ENCODE measurements at places on chromosomes 3 and 15.

- DNase-seq, result no peak
Measured at GRCh38 chr15:35306361-35306981, 221.4 kb upstream of the NANOGP8 start.

- DNase-seq, result no peak
Measured at GRCh38 chr15:40290545-40290917, 7.7 kb upstream of the ANKRD63 start.

DNA sequence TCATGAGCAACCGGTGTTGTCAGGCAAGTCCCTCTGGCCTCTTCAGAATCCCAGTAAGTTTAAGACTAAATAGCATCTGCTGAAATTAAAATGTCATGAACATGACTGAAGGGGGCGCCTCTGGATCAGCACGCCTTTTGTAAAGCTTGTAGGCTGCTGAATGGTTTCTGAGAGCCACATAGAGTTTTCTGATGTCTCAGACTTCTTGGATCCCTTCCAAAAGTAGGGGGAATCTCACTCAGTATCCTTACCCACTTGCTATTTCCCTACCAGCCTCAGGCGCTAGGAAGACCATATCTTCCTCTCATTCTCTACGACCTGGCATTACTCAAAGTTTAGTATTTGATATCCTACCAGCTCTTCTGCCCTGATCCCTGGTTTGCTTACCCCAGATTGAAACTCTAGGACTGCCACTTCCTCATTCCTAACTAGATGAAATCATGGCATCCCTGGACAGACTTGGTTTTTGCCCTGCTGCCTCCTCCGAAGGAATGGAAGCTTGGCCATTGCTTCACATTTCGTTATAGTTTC, 62.7 kb upstream of the CD47 start:
- DNase-seq, result peak; percentile 32

DNA sequence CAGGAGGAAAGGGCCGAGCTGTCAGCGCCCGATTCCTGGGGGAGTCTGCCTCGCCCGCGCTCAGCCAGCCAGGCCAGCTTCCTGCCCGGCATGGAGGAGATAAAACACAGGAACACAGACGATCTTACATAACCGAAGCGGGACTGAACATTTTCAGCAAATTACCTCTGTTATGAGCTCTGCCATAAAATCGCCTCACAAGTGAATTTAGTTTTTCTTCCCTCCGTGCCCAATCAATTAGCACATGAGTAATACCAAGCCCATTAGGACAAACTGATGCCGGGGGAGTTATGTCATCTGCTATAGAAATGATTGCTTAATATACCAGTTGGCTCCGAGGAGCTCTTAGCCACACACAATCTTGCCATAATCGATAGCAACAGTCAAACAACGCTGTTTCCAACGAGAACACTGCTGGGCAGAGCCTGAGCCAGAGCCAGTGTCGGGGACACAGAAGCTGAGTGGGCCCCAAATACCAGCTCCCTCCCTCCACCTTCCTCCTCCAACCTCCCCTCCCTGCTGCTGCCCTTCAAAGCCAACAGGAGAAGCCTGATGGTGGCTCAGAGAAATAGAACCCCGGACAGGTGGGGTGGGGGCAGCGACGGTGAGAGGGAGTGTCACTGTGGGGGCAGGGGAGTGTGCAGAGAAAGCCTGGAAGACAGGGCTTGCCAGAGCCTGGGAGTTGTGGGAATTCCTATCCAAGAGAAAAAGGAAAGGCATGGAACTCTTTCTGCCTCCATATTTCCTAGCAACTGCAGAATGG, 279.4 kb upstream of the TLE3 start:
- no peak for DNase-seq

GRCh38 chr3:20141316-20141715, 44.7 kb downstream of the SGO1 start:
- no peak for DNase-seq

DNA sequence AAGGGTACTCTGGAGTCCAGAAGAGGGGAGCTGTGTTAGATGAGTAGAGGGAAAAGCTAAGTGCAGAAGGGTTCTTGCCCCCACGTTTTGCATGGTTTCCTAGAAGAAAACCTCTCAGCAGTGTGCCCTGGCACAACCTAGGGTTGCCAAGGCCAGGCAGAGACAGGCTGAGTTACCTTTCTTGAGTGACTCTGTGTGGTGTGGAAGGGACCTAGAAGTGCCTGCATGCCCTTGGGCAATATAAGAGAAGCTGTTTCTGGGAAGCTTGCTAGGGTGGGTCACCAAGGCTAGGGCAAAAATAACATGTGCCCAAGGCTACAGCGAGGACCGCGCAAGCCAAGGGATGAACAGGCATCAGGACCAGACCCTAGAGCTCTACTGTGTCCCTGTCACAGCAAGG, 3.4 kb upstream of the SAMD7 start:
- DNase-seq, result no peak

- no peak for DNase-seq
Measured at GRCh38 chr3:134965865-134966481, 170.9 kb downstream of the EPHB1 start.

DNA sequence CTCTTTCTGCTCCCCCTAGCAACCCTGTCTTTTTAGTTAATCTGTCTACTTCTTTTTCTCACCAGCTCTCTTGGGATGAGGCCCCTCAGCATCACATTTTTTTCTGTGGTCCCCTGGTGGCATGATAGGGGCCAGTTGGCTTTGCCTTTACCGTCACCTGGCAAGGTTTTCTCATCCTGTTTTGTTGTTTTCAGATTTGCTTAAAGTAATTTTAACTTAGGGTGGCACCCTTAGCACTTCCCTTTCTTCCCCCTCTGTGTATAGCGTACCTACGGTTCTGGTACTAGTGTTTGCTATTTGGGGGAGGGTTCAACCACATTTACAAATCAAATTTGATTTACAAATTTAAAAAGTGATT, 35.6 kb downstream of the PDCD6IP start:
- no peak for DNase-seq

DNA sequence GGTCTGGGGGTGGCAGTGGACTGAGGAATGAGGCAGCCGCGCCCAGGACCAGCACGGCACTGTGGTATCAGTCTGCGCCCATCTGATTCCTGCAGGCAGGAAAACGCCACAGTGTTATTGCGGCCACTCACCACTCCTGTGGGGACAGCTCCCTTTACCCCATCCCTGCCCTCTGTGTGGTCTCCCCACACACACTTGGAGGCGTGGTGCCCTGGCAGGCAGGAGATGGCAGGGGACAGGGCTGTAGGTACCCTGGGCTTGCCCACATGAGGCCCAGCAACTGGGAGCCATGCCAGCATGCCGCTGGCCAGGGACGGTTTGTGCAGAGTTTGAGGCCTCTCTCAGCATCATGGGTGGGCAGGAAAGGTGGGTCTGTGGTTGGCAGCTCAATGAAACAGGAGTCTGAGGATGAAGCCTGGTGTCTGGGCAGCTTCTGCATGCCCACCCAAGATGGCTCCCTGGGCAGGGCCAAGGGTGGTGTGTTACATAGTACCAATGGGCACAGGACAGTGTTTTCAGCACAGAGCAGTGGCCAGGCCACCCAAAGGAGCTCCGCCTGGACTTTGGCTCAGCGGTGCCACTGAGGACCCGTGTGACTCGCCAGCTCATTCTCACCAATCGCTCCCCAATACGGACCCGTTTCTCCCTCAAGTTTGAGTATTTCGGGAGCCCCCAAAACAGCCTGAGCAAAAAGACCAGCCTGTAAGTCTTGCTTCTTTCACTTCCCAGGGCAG, 27.2 kb downstream of the ACAA1 start:
- no peak for DNase-seq

- no peak for DNase-seq
Measured at GRCh38 chr3:280681-281080, 84.1 kb downstream of the CHL1 start.

GRCh38 chr15:86834115-86834863, 754.6 kb downstream of the AGBL1 start:
- DNase-seq, result no peak

- DNase-seq, result no peak
Measured at GRCh38 chr3:188046561-188047211, 107.3 kb upstream of the LPP start.

DNA sequence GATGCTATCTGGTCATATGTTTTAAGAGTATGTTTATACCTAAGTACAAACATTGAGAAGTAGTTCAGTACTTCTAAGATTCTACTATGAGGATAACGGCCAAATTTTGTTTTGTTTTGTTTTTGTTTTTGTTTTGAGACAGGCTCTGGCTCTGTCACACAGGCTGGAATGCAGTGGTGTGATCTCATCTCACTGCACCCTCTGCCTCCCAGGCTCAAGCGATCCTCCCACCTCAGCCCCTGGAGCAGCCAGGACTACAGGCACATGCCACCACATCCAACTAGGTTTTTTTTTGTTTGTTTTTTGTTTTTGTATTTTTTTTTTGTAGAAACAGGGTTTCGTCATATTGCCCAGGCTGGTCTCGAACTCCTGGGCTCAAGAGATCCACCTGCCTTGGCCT, 47.5 kb upstream of the RPS17 start:
- DNase-seq, result no peak

DNA sequence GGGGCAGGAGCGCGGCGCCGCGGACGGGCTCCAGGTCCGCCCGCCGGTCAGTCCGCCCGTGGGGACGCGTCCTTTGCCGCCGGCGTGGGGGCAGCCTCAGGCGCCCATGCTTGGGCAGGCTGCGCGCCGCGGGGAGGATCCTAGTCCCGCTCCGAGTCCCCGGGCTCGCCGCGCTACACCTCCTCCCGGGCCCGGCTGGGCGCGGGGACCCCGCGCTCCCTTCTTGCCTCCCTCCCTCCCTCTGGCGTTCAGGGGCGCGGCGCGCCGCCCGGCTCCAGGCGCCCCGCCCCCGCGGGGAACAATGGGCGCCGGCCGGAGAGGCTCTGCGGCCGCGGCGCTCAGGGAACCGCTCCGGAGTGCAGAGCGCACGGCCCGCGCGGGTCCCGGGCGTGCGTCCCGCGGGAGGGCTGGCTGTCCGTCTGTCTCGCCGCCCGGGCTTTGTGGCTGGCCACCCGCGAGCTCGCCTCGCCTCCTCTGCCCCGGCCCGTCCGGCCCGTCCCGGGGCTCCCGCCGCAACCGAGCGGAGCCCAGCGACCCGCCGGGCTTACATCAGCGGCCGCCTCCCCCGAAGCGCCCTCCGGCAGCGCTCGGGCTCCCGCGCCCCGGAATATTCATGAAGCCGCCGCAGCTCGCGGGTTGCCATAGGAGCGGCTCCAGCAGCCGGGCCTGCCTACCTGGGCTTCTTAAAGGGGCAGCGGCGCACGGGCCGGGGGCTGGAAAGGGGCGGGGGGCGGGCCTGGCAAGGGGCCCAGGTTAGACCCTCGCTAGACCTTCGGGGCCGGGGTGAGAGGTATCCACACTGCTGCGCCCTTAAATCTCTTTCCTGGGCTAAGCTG, at the start of gene HCN4:
Gene HCN4 (minus strand): TSS at position 658 of the 836 bp plus-strand sequence. CDS start 688 bp downstream, outside the sequence.
- no peak for DNase-seq

- no peak for DNase-seq
Measured at GRCh38 chr3:179801263-179801662, 148.4 kb downstream of the USP13 start.

DNA sequence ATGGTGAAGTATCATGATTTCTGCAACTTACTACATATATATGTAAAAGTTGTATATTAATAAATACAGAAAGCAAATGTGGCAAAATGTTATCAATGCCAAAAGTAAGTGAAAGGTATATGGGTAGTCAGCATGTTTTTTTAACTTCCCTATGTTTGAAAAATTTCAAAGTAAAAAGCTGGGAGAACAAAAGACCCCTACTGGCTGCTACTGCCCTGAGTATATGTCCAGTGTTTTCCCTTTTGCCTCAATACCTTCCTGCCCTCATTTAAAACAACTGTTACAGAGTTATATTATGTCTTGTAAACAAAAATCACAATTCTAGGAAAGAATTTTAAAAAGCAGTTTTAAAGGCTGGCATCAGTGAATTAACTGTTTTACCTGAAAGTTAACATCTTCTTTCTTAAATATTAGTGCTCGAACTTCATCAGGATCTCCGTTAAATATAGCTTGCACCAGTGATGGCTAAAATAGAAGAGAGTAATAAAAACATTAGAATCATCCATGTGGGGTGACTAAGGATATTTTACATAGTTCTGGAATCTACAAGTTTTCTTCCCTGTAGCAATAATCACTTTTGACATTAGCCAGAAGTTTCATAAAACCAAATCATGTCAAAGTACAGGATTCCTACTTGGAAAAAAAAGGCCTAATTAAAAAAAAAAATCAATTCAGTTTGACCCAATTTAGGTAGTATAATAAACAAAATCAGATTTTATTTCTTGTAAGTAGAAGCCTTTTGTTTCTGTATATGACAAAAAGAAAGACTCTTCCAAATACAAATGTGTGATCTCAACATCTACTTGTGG, 2.7 kb downstream of the ANKRD28 start:
- no peak for DNase-seq

DNA sequence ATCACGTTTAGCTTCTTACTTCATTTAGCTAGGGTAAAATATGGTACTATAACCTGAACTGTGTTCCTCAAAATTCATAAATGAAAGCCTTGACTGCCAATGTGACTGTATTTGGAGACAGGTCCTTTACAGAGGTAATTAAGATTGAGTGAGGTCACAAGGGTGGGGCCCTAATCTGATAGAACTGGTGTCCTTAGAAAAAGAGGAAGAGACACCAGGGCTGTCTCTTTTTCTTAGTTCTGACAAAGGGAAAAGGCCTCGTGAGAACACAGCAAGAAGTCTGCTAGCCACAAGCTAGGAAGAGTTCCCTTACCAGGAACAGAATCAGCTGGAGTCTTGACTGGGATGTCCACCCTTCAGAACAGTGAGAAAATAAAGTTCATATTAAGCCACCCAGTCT, 162.7 kb downstream of the GMNC start:
- DNase-seq, result no peak

DNA sequence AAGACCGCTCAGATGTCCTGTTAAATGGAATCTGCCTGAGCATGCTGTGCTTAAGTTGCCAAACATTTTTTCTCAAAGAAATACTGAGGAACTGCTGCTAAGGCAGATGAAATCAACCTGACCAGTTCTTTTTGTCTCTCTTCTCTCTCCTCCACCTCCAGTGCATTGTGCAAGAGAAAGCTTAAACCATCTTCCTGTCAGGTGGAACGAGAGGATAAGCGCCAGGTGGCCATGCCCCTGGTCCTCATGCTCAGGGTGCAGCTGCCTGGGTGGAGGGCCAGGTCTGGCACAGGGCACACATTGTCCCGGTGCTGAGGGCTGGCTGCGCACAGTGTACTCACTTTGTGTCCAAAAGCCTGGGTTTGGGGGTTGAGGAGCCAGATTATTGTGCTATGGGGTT, 176.2 kb upstream of the TP63 start:
- no peak for DNase-seq
